ENCODE measurements at places on chromosomes 13 and 19.
A peak's percentile ranks its signal among the peaks of the same experiment; 100 is the strongest.

- no peak for DNase-seq
Observed at GRCh38 chr13:27126859-27127258, 44.8 kb downstream of the USP12 start.

DNA sequence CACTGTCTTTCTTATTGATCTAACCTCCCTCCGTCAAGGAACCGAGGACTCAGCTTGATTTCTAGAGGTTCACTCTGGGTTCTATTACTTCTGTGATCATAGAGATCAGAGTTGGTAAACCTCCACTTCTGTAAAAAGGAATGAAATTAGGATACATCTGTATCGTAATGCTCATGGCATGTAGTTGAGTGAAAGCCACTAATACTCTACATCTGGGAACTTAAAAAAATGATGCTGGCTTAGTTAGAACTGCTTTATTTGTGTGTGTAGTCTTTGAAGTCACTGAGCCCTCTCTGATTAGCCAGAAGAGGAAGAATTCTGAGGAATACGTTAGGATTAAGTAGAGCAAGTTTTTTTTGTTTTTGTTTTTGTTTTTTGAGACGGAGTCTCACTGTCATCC lies 140.8 kb downstream of the GGACT start:
- no peak for DNase-seq

GRCh38 chr19:36266375-36266961 lies 51.6 kb downstream of the ZNF146 start:
- no peak for DNase-seq

GRCh38 chr13:113918580-113918979 lies 54.7 kb upstream of the GAS6 start:
- no peak for DNase-seq

- DNase-seq = no peak
Observed at GRCh38 chr13:28471421-28471820, 23.5 kb downstream of the FLT1 start.

GRCh38 chr13:111977179-111977506 lies 89.8 kb upstream of the SOX1 start:
- no peak for DNase-seq

DNA sequence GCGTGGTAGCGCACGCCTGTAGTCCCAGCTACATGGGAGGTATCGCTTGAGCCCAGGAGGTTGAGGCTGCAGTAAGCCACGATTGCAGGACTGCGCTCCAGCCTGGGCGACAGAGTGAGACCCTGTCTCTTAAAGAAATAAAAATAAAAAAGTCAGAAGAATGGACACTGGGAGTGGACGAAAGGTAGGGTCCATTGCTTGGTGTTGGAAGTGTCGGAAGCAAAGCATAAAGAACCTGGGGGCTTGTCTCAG lies 392 bp upstream of the ARHGAP33 start:
- DNase-seq = no peak

DNA sequence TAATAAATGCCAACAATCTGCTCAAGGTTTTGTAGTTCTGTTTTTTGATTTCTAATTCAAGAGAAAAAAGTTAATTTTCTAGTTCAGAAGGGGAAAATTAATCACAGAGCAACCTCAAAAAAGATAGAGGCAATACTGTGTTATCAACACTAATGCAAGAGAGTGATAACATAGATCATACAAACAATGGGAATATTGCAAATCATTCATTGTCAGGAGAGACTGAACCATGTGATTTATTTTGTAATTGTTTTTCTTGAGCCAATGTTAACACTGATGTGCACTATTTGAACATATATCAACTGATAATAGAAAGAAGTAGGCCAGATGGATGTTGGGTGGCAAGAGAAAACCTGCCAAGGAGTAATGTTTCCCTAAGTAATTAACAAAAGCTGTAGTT lies 19.9 kb downstream of the PCDH9 start:
- no peak for DNase-seq

DNA sequence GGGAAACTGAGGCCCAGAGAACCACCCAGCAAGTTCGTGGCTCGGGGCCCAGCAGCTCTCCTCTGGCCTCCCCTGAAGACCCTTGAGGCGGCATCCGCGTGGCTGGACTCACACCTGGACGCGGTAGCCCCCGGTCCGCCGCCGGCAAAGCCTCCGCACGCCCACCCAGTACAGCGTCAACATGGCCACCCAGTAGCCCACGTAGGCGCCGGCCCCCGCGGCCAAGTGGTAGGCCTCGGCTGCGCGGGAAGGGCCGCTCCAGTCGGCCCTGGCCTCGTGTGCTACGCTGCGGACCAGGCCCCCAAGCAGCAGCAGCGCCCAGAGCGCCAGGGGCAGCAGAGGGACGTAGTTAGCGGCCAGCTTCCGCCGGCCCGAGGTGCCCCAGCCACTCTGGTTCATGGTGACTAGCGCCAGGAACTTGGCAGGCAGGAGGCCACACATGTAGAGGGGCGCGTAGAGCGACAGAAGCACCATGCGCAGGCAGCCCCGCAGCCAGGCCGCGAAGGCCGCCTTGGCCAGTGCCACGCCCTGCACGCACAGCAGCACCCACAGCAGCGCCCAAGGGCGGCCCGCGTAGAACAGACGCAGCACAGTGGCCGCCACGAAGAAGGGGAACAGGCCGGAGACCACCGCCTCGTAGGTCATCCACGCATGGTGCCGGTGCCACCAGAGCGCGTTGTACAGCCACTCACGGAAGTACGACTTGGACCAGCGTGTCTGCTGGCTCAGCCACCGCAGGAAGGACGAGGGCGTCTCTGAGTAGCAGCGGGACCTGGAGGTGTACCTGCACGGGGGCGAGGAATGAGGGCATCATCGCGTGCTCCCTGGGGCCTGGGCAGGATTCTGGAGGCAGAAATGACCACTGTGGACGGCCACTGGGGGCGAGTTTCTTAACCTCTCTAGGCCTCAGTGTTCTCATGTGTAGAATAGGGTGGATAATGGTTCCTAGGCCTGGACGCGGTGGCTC lies 10.2 kb downstream of the HAS1 start:
- no peak for DNase-seq

DNA sequence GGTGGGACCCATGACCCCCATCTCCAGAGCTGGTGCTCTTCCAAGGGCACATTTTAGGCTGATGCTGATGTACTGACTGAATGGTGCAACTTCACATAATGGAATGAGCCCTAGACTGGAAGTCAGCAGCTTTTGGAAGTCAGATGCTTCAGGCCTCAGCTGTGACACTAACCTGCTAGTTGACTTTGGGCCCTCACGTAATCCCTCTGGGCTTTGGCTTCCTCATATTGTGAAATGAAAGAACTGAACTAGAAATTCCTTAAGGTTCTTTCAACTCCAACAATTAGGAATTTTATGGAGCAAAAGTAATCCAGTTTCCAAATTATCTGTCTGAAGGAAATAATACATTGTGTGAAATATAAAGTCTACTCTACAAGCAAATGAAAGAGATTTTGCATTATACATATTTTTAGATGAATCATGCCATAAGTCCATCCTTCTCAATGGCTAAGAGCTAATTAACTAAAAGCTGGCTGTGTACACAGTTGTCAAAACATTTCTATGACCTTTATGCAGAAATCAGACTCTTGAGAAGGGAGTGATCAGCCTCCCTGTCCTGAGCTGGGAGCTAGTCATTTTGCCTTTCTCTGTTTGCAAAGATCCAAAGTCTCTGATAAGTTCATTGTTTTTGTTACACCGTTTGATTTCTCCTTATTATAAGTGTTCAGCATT lies 204.2 kb downstream of the DCLK1 start:
- DNase-seq = peak; percentile 78

DNA sequence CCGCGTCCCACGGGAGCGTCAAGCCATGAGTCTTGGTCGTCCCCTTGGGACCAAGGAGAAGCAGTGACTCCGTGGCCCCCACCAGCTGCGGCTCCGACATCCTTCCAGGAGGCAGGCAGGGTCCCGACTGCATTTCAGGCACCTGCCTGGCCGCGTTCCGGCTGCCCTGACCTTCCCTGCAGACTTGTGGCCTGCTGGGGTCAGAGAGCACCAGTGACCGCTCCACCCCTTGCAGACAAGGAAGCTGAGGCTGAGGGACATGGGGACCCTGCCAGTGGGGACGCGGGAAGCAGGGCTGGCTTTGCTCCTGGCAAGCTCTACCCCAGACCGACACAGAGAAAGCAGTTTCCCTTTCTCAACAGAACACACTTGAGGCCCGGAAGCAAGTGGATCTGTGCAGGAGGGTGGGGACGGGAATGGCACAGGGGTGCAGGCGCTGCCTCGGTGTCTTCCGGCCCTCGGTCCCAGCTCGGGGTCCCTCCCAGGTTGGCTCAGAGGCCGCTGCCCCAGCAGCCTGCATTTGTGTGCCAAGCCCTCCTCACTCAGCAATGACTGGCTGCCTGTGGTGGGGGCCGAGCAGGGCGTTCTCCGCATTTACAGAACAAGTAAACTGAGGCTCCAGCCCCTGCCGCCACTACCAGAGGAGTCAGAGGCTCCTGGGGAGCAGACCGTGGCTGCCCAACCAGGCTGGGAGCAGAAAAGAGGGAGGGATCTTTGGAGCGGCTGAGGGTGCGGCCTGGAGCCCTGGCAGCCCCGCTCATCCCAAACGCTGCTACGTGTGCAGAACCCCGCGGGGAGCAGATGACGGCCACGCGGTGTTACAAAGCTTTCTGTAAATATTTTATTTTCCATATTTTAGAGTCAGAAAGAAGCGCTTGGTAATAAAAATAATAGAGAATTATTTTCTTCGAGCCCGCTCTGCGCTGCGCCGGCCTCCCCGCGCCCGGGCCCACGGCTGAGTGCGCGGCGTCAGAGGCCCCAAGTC lies 43.9 kb downstream of the GAS6 start:
- DNase-seq = no peak

DNA sequence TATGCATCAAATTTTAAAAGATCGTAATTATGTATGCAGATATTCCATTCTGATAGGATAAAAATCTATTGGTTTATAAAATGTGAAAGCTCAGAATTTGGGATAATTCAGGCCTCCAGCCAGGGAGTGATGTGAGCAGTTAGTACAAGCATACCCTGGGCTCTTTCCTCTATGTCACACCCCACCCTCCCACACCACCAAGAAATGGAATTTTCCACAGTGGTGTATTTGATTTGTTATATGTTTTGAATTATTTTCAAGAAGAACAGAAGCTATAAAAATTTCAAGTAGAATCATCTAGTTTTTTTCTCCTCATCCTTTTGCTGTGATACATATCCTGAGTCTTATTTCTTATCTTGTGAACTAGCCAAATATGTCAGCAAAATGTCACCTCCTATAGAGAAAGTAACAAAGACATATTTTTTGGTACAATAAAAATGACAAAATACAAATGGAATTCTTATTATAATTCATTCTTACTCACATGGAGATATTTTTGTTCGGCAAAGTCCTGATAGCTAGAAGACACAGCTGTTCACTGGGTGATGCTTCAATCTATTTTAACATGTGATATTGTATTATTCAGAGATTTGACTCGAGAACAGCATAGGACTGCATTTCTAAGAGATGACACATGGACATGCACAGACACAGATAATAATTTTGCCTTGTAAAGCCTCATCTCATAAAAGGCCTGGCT lies 61.2 kb upstream of the FRY start:
- DNase-seq = no peak

- DNase-seq = no peak
Observed at GRCh38 chr13:100836711-100837110, 162.1 kb upstream of the TMTC4 start.

DNA sequence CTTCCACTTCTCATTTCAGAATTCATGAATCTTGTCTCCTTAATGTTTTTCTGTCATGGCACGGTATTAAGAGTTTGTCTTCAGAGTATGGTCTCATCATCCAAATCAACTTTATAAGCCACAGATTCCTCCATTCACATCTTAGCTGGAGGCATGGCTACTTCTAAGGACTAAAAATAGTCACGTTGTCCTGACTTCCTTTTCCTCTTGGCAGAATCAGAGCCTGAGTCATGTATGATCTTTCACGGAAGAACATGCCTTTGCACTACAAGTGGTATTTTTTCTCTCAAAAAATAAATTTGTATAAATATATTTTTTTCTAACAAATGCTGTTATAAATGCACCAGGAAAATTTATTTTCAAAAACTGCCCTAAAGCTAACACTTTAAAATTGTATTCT lies 71.4 kb downstream of the ALOX5AP start:
- DNase-seq = no peak

DNA sequence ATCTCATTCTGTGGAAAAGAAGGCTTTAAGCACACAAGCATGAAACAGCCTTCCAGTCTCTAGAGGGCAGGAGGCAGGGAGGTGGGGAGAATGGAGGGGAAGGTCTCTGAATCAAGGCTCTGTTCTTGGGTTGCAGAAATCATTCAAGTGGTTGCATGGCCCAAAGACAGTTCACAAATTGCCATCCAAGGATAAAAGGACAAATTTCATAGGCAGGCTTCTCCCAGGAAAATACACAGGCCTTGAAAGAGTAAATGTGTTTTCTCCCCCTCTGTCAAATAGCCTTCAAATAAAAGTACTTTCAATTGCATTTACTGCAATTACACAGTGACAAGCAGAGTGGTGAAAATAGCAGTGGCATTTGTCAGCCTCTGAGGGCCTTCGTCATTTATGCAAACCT lies 450.8 kb downstream of the DCT start:
- no peak for DNase-seq

GRCh38 chr13:42836930-42837690 lies 55.7 kb downstream of the FAM216B start:
- DNase-seq = no peak

DNA sequence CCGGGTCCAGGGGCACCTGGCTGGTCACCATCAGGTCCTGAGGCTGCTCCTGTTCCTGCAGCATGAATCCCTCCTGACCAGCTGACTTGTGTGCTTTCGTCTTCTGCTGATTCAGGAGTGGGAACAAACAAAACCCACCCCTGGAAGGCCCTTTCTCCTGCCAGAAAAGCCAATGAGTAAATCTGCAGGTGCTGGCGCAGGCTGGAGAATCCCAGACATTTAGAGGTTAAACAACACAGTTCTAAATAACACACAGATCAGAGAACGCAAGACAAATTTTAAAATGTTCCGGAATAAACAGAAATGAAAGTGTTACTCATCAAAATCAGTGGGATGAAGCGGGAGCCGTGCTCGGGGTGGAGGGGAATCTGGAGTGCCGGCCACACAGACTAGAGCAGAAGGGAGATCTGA lies 60.6 kb upstream of the C13orf46 start:
- DNase-seq = no peak

GRCh38 chr13:101429733-101430132 lies 13.4 kb upstream of the NALCN start:
- DNase-seq = no peak

DNA sequence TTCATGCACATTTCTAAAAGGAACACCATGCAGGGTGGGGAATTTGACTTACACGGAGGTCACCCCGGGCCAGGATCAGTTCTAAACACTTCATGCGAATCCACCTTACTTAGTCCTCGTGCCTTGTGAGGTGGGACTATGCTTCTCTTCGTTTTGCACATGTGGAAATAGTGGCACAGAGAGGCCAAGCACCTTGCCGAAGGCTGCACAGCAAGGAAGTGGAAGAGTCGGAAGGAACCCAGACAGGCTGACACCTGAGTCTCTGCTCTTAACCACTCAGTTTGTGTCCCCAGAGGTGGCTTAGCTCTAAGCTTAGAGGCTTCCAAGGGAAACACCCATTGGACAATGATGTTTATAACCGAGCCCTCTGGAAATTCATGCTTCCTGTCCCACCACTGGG lies 150.1 kb downstream of the CACNA1A start:
- no peak for DNase-seq
